ENCODE measurements at places on chromosomes 16 and 17.

DNA sequence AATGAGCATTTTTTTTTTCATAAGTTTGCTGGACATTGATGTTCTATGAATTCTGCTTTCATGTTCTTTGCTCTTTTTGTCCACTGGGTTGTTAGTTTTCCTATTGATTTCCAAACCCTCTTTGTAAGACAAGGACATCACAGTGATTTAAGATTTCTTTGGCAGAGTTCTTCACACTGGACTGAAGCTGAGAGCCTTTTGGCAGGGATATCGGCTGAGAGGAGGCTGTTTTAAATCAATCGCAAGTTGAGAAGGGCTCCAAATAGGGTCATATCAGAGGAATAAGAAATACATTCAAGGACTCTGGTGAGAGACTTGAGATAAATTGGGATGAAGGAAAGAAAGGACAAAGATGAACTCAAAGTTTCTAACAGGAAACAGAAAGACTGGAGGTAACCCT lies 165.8 kb upstream of the AXIN2 start:
- no peak for DNase-seq

GRCh38 chr16:22216191-22216831 lies 10.2 kb downstream of the EEF2K start:
- no peak for DNase-seq

DNA sequence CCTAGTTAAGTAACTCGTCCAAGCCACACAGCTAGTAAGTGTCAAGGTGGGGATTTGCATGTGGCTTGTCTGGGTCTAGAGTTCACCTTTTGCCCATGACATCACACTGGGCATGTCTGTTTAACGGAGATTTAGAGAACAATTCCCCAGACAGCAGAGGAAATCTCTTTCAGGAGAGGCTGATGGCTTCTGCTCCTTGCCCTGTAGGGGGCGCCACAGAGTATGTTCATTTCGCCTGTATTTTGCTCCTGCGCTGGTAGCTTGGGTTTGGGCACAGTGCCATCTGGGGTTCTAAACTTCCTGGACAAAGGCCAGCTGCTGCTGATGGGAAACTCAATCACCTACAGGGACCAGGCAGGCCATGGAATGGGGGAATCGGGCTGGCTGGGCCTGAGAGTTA lies 20.4 kb downstream of the OTOA start:
- peak; percentile 28 for DNase-seq

- DNase-seq = no peak
These were observed 479 bp upstream of the ZNF207 start for GRCh38 chr17:32349503-32349853.

GRCh38 chr17:48261297-48261880 lies 153.8 kb downstream of the SNX11 start:
- no peak for DNase-seq

GRCh38 chr16:79265701-79266100 lies 334.8 kb downstream of the MAF start:
- DNase-seq = no peak

DNA sequence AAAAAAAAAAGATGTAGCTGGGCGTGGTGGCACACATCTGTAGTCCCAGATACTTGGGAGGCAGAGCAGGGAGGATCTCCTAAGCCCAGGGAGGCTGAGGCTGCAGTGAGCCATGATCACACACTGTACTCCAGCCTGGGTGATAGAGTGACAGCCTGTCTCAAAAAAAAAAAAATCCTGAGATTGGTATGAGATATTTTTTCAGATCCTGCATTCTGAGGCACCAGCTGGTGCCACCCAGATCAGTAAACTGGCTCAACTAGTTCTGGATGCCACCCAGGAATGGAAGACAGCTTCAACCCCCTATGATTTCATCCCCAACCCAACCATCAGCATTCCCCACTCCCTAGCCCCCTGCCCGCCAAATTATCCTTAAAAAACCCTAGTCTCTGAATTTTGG lies 7.1 kb upstream of the GJC1 start:
- no peak for DNase-seq

- DNase-seq = no peak
These were observed 103.1 kb upstream of the CDH11 start for GRCh38 chr16:65224994-65225393.

DNA sequence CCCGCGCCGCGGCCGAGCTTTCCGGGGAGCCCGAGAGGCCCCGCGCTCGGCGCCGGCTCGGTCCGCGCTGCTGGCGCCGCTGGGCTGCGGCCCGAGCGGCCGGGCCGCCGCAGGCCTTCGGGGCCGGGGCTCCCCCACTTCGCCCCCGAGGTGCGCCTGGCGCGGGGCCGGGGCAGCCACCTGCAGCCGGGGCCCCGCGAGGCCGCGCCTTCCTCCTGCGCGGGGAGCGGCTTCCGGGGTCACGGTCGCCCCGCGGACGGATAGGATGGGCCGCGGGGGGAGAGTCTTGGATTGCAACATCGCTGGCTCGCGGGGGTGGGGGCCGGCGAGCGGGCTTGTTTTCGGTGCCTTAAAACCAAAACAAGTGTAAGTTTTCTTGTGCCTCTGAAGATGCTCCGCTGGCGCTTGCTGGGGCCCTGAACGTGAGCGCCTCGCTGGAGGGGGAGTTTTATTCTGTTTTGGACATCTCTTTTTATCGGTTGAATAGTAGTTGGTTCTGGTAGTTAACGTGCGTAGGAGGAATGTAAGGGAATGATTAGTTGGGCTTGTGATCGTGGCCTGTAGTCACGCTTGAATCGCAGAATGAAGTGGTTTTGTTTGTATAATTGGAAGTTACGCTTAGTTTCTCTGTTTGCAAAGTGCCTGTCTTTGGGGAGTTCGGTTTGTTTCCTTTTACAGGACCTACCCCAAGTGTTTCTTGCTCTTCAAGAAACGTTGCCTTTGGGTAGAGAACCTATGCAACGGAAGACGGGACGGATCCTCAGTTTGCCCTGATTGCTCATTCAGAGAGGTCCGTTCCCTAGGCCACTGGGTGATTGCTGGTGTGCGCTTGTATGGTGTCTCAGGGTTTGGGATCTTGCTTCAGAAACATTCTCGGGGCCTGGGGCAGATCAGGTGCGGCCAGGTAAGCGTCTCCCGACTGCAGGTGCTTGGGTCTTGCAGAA lies 724 bp downstream of the UBE2I start:
- DNase-seq = no peak

GRCh38 chr17:78128551-78129350 lies at the start of gene TMC6:
TSS of gene TMC6 (minus strand) at chr17:78128755. CDS start at chr17:78126832, 1,923 bp downstream.
- DNase-seq = peak; percentile 89

DNA sequence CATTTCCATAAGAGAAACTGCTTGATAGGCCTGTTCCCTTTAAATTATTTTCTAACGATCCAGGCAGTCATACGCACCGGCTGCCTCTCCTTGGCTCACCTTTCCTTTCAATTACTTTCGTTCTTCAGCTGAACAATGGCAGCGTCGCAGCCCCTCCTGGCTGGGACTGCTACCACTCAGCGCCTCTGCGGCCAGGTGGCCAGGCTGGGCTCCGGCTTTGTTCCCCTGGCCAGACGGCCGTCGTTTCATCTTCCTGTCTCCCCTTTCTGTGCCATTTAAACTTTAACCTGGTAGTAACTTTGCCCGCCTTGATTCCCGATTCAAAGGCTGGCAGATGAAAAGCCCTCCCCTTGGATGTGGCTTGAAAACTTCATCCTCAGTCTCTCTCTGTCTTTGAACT lies 79.0 kb downstream of the C16orf78 start:
- DNase-seq = no peak

GRCh38 chr17:15446036-15446435 lies 21.4 kb downstream of the CDRT4 start:
- no peak for DNase-seq

DNA sequence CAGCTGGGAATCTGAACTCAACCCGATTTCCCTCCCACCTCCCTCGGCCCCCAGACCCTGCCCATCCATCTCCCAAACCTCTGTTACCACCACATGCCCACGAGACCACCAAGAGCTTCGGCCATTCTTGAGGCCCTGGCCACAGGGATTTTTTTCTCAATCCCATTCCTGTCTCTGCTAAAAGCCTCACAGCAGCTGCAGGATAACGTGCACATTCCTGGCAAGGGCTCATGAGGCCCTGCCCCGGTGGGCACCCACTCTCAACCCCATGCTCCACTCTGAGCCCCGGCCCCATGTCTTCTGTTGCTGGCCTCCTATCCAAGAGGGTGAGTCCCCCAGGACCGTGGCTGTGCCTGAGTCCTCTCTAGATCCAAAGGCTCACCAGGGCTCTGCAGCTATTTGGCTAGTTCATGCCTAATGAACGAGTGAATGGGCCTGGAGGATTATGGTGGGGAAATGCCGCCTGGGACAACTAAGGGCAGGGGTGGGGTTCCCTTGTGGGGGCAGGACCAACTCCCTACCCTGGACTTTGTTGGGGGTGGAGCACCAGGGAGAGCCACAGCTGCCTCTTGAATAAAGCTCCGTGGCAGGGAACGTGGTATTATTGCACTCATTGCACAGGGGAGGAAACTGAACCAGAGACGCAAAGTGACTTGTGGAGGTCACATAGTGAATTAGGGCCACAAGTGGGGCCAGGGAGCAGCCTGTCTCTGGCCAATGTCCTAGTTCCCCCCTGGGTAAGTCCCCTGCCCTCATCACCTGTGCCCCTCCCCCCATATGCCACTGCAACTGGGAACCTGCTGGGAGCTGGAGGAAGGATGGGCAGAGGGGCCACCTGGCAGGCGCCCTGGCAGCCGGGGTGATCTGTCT lies 113.8 kb upstream of the SMURF2 start:
- no peak for DNase-seq

DNA sequence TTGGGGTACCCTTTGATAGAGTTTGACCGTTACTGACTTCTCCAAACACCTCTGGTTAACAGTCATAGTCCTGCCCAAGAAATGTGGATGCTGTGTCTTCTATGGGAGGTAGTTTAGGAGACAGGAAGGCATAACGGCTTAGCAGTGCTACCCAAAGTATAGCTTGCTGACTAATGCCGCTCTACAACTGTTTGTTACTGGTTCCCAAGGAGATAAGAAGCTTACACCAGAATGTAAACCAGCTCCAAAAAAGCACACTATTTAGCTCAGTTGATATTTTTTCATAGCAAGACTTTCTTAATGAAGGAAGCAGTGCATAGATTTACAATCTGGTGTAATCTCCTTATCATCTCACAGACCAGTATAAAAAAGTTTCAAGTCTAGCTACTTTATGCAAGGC lies 95.7 kb downstream of the HS3ST3B1 start:
- no peak for DNase-seq

GRCh38 chr17:49439305-49439672 lies 24.6 kb upstream of the PHB1 start:
- no peak for DNase-seq

DNA sequence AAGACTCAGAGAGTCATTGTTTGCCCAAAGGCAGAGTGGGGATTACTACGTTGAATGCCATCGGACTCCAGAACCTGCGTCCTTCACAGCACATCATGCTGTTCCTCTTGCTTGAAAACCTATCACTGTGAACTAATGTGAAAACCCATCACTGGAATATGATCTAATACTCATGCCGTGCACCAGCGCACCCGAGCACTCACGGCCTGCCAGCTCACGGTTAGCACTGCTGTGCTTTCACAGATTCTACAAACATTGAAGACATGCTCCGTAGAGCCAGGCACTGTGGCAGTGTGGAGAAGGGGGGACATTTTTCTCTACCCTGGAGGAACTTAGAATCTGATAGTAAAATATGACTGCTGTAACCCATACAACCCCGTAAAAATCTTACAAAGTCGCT lies 350.4 kb downstream of the C16orf95 start:
- no peak for DNase-seq
